Activated CD8-positive, alpha-beta memory T cell treated with anti-CD3 and anti-CD28 coated beads for 4 hours (primary cell): ENCODE measurements at places on chromosomes 3 and 15.

DNA sequence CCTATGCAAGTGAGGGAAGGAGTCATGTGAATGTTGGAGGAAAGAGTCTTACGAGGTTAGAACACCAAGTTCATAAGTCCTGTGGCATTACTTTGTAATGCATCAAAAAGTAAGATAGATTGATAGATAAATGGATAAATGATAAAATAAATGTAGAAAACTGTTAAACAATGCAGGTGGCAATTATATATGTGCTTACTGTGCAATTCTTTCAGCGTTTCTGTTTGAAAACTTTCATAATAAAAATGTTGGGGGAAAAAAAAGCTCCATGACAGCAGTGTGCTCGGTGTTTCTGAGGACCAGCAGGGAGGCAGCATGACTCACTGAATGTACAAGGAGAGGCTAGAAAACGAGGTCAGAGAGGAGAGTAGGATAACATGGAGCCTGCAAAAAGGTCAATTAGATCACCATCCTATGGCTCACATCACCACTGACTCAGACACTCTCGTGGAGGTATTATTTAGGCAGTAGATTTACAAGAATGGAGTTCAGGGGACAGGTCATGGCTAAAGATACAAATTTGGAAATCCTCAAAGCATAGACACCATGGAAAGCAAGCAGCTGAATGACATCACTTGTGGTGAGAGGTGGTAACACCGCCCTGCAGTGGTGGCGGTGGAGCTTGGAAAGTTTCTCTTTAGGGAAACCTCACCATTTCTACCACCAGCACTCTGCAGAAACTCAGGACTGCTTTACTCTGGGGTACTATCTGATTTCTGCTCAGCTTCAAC lies 219.8 kb downstream of the CTNNB1 start:
- DNase-seq: no peak

GRCh38 chr3:125695688-125696087 lies 100.4 kb upstream of the OSBPL11 start:
- no peak for DNase-seq

GRCh38 chr15:41944313-41944940 lies 27.9 kb downstream of the EHD4 start:
- no peak for DNase-seq

- no peak for DNase-seq
Observed at GRCh38 chr3:119659606-119660291, 640 bp downstream of the POPDC2 start.

DNA sequence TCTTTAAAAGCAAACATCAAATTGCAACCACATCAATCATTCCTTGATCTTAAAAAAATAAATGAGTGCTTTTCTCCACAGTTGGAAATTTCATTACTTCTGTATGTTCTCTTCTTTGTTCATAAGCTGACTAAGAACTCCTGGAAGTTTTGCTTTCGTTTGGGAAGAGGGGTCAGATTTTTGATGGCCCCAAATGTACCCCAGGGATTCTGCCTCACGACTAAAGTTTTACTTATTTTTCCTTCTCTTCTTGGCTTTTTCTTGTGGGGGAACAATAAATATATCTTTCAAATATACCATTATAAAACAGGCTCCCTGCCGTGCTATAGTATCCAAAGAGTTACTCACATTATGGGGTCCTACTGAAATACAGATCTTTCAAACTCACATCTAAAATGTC lies 215.0 kb upstream of the CDIN1 start:
- DNase-seq: no peak

DNA sequence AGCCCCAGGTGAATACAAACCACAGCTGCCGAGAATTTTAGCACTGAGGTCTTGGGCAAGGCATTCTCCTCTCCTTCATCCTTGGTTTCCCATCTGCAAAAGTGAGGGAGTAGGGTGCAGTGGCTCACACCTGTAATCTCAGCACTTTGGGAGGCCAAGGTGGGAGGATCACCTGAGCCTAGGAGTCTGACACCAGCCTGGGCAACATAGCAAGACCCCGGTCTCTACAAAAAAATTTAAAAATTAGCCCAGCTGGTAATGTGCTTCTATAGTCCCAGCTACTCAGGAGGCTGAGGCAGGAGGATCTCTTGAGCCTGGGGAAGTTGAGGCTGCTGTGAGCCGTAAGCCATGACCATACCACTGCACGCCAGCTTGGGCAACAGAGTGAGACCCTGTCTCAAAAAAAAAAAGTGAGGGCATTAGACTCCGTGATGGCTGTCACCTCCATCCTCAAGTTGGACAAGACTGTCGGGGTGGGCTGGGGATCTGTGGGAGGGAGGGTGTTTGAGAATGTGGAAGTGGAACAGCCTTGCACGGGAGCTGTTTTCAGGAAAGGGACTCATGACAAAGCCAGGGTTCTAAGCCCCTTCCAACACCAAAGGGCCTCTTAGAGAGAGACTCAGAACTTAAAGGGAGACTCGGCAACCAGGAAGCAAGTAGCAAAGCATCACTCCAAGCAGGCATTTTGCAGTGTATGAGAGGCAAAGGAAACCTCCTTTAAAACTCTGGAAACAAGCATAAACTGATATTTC lies 46.0 kb upstream of the FURIN start:
- no peak for DNase-seq

- DNase-seq: no peak
Observed at GRCh38 chr3:58271901-58272501, 34.0 kb upstream of the RPP14 start.

- no peak for DNase-seq
Observed at GRCh38 chr3:69484507-69485393, 98.9 kb upstream of the FRMD4B start.

GRCh38 chr3:127903611-127904375 lies 11.2 kb upstream of the KBTBD12 start:
- no peak for DNase-seq

- no peak for DNase-seq
Observed at GRCh38 chr3:59938828-59939227, 889.0 kb upstream of the CFAP20DC start.

GRCh38 chr15:92610101-92610520 lies 45.5 kb downstream of the FAM174B start:
- no peak for DNase-seq
